ENCODE measurements at places on chromosomes 16 and 17.

DNA sequence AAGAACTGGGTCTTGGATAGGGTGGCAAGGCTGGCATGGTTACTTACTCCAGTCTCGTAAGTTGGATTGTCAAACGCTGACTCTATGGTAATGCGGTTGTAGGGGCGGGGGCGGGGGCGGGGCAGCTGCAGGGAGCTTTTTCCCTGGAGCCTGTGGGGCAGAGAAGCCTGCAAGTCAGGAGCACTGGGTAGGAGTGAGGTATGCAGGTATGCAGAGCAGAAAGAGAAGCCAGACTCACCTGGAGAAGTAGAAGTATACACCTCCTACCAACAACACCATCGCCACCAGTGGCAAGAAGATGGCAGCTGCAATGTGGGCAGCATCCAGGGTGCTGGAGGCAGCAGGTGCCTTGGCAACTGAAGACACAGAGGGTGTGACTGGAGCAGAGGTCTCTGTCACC, 4.8 kb upstream of the PHF12 start:
- DNase-seq = no peak

- DNase-seq = no peak
These were observed 257.6 kb upstream of the SDK2 start for GRCh38 chr17:73901661-73902415.

- no peak for DNase-seq
These were observed 383.4 kb downstream of the CDH11 start for GRCh38 chr16:64738321-64738960.

DNA sequence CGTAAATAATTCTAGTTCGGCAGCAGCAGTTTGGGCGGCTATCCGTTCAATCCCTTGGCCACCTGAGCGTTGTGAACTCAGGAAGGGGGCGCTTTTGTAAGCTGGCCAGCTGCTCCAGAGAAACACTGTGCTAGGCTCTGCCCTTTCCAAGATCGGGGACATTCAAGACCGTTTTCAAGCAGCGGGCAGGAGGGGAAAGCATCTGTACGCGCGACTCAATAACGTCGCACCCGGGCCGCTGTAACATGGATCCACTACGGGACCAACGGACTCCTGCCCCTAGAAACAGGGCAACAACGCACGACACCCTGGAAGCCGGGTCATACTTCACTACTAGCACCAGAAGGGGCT, 463 bp downstream of the TOP2A start:
- DNase-seq = no peak

DNA sequence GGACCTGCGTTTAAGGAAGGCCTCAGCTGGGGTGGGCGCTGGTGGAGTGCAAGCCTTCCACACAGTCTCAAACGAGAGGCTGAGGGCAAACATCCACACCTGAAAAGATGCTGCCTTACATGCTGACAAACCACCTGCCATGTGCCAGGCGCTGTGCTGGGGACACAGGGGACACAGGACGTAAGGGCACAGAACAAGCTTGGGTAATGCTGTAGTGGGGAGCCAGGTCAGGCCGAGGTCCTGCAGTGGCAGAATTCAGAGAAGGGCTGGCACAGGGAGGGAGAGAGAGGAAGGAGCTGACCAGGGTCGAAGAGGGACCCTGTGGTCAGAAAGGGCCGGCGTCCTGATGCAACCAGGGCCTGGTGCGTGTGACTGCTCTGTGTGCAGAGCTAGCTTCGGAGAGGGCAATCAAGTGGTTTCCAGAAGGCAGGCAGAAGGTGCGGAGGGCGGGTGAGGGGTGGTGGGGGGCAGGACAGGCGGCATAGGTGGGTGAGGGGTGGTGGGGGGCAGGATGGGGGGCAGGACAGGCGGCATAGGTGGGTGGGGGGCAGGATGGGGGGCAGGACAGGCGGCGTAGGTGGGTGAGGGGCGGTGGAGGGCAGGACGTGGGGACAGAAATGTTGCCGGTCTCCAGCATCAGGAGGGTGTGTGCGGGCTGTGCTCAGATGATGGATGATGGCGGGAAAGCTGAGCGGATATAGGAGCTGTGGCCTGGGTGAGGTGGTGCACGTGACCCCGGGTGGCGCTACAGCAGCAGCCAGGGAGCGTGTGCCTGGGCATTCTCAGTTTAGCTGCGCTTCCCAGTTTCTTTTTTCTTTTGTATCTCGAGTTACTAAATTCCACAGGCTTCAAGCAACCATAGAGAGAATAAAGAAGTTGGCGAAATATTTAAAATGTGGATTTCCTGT, 18.8 kb downstream of the TELO2 start:
- no peak for DNase-seq

- DNase-seq = no peak
These were observed 441.6 kb upstream of the HSBP1 start for GRCh38 chr16:83366228-83366627.

- no peak for DNase-seq
These were observed 13.4 kb downstream of the SMIM5 start for GRCh38 chr17:75646638-75646992.

GRCh38 chr17:8875957-8876356, 8.5 kb upstream of the PIK3R6 start:
- no peak for DNase-seq

- DNase-seq = no peak
These were observed 35.6 kb upstream of the IRF8 start for GRCh38 chr16:85863384-85863774.

DNA sequence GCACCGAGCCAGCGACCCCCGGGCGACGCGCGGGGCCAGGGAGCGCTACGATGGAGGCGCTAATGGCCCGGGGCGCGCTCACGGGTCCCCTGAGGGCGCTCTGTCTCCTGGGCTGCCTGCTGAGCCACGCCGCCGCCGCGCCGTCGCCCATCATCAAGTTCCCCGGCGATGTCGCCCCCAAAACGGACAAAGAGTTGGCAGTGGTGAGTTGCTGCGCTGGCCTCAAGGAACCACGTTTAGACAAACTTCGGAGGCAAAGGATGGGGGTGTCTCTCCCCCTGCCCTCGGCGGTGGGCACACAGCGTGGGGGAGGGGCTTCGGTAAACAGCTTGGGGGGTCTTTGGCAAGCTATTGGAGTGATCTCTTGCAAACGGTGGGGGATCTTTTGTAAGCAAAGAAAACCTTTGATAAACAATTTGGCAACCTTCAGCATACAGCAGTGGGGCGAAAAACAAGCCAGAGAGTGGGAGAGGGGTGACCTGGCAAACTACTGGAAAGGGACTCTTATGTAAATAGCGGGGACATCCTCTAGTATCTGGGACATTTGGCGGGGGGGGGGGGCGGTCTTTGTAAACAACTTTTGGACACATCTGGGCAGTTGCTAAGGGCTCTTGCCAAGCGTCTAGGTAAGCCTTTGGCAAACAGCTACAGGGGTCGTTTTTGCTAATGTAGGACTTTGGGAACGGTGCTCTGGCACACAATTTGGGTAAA, 587 bp downstream of the MMP2 start:
- no peak for DNase-seq

GRCh38 chr17:81097134-81097942, 62.4 kb downstream of the BAIAP2 start:
- no peak for DNase-seq

DNA sequence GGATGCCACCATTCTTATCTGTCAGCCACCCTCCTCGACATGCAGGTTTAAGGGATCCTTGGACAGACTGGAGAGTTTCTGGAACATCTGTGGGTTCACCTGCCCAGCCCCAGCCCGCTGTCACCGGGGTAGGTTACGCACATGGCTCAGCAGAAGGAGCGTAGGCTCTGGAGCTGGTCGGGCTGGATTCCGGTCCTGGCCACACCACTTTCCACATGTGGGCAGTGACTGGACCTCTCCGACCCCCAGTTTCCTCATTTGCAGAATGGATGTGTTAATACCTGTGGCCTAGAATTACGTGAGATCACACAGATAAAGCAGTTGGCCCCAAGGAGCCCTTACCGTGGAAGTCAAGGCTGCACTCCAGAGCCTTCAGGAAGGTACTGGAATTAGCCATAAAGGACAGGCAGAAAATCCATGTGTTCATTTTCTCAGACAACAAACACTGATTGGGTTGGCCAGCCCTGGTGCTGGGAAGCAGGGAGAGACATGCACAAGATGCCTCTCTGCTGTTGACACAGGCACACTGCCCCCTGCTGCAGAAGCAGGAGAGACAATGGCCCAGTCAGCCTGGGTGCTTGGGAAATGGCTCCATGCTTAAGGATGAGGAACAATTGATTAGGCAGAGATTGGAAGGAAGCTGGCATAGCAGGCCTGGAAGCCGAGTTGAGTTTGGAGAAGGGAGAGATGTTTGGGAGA, 58.8 kb downstream of the SF3B3 start:
- DNase-seq = no peak

- DNase-seq = no peak
These were observed 19.9 kb downstream of the EFTUD2 start for GRCh38 chr17:44879376-44879775.
